Activated CD8-positive, alpha-beta T cell treated with anti-CD3 and anti-CD28 coated beads, Interleukin-2, amount 10 ng/mL, durations not matched to agents 7 days and 5 days (primary cell): ENCODE measurements at places on chromosomes 2 and 18. TPM values are rescaled to one million over a fixed set of nuclear protein-coding genes. Genes with fewer than 3 reads are reported as not detected.

Gene RPRM
- total RNA-seq = 0.24 TPM

DNA sequence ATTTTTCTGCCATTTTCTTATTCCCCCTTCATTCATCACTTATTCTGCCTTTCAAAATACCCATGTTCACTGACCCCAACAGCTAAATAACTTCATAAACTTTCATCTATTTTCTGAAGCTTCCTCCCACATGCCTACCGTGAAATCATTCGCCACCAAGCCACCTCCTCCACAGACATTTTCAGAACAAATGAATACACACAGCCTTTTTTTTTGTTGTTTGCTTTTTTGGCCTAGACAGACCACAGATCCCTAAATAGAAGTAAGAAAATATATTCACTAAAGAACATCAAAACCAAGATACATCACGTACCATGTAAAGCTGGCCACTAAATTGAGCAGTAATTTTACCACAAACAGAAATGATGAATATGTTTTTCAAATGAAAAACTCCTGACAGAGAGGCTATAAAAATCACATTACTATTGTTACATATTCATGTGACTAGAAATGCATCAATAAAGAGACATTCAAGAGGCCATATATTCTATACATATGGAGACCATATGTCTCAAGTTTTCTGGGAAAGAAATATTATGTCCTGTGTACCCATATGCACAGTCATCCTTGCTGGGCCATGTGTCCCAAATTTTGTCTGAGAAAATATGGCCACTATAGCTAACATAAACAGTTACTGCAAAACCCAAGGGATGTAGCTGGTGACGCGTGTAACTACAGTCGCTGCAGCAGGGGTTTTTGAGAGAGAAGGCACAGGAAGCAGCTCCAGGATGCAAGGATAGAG, 200.3 kb downstream of the FBXO15 start:
- no peak for DNase-seq

Gene RAMP1
- 5.8 TPM for total RNA-seq

Gene CLEC4F
- total RNA-seq = not detected

- DNase-seq = no peak
Observed at GRCh38 chr2:118535171-118535817, 312.2 kb downstream of the EN1 start.

GRCh38 chr2:173221132-173221695, 133.5 kb upstream of the CDCA7 start:
- DNase-seq = no peak

Gene FEV
- total RNA-seq = not detected

Gene CHN1
- 0.50 TPM for total RNA-seq

- no peak for DNase-seq
Observed at GRCh38 chr2:26074676-26075075, 40.8 kb downstream of the RAB10 start.

- no peak for DNase-seq
Observed at GRCh38 chr2:46286715-46287114, 10.5 kb upstream of the EPAS1 start.

Gene MBOAT2
- total RNA-seq = 6.5 TPM

GRCh38 chr2:168116448-168116847, 130.9 kb downstream of the STK39 start:
- no peak for DNase-seq

Gene LINC00305
- not detected for total RNA-seq

- peak; percentile 81 for DNase-seq
Observed at GRCh38 chr2:39228413-39229209, 15.2 kb downstream of the CDKL4 start.

DNA sequence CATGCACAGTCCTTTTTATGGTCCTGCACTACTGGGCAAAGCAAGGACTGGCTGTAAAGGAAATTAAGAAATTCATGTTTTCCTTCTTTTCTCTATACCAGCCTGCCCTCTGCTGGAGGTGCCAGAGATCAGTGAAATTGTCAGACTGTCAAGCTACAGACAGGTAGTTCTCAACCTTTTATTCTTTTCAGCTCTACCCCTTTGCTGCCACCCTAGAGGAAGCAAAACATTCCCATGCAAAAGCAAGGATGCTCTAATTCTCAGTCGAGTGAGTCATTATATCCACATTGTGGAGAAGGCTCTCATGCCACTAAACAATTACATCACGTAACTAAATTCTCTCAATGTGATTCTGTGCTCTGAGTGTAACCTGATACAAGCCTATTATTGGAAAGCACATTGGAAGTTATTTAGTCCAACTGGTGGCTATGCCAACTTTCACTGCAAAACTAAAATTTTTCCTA, 25.0 kb upstream of the RAPGEF4 start:
- DNase-seq = peak; percentile 59

- peak; percentile 51 for DNase-seq
Observed at GRCh38 chr2:143282684-143283083, 153.5 kb downstream of the ARHGAP15 start.

DNA sequence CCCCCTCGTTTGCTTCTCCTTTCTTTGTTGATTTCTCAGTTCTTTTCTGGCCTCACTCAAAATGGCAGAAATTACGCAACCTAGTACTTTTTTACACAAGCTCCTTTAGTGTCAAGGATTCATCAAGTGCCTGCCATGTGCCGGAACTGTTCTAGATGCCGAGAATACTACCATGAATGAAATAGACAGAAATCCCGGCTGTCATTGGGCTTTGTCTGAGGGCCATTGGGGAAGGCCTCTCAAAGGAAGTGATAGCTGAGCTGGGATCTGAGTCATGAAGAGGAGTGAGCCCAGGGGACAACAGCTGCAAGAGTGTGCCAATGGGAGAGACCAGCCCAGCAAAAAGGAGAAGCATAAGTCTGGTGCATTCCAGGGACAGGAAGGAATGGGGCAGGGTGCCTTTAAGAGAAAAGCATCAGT, 34.3 kb upstream of the PPP1CB start:
- DNase-seq = no peak

- DNase-seq = no peak
Observed at GRCh38 chr2:194491409-194492115, 1165.5 kb upstream of the SLC39A10 start.

DNA sequence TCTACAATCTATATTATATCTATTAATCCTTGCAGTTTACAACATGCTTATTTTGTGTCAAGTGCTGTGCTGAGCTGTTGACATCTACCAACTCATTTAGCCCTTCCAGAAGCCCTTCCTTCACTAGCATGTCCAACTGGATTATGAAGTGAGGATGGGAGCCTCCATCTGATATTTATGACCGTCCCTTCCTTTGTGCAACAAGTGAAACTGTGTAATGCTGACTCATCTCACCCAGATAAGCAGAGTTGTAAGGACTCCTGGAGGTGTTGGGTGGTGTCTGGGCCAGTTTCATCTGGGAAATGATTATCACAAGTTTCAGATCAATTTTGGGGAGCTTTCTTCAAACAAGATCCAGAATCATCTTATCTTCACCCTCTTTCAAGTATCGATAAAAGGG, 156.6 kb upstream of the ETAA1 start:
- DNase-seq = no peak

DNA sequence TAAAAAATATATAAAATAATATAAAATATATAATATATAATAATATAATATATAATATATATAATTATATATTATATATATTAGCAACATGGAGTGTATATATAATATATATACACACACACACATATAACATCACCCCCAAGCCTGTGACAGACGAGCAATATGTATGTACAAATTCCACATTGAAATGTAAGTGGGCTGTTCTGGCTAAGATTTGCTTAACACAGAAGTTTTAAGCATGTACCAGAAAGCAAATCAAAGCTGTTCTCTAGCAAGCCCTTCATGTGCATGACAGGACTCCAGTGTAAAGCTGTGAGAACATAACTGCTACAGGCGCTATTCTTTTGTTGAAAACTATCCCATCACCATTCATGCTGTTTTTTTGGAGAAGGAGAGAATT, 261.7 kb upstream of the TNP1 start:
- DNase-seq = no peak
